ENCODE measurements at places on chromosomes 1 and 21.

DNA sequence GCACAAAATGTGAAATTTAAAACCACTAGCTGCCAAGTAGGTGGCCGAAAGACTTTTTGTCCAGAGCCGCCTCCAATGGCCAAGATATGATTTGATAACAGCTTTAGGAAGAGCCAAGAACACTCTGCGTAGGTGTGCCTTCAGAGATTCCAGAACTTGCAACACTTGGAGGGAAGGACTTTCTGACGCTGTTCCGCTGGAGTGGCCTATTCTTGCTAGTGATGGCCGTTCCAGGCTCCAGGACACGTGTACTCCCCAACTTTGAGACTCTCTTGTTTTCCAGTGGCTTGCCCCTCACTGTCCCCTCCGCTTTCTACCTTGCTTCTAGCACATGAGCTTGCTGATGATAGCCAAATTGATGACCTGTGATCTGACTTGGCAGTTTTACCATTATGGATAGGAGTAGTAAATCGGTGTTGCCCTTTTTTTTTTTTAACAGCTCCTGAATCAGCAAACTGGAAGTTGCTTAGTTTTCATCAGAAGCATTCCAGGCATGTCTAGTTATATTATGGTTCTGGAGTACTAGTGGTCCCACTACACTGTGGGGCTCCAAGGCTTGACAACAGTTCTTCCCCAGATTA is 1.0 kb downstream of the PRDX6 start:
- peak; percentile 68 for DNase-seq

DNA sequence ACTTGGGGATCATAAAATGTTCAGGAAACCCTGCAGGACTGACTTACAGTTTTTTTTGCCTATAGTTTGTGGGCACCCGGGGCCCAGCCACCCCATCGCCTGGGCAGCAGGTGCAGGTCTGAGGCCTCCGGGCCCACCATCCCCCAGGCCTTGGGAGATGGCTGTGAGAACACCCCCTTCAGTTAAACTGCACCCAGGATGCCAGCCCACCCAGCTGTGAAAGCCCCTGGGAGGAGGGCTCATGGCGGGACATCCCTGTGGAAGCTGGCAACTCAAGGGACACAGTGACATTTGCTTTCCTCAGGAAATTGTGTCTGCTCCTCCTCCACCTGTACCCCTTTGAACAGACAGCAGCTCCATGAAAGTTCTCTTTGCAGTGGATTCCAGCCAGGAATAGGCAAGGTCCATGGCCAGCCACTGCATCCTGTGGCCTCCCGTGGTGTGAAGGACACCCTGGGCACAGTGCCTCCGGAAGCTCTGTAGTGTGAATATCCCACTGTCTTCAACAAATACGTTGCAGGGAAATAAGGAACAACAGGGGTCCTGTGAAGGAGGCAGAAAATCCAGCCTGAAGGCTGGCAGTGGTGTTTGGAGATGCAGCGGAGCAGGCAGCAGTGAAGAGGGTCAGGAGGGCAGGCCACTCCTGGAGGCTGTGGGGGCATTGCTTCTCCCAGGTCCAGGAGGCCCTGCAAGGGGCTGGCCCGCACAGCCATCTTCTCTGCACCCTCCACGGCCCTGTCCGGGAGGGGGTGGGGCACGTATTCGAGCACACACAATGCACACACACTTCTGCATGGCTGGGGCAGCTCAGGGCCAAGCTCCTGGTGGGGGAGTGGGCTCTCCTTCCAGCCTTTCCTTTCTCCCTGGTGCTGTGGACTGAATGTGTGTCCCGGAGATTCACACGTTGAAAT is 2.1 kb upstream of the OBSCN start:
- peak; percentile 41 for DNase-seq

- peak; percentile 71 for DNase-seq
Measured at GRCh38 chr1:38834937-38835827, 24.4 kb downstream of the RRAGC start.

DNA sequence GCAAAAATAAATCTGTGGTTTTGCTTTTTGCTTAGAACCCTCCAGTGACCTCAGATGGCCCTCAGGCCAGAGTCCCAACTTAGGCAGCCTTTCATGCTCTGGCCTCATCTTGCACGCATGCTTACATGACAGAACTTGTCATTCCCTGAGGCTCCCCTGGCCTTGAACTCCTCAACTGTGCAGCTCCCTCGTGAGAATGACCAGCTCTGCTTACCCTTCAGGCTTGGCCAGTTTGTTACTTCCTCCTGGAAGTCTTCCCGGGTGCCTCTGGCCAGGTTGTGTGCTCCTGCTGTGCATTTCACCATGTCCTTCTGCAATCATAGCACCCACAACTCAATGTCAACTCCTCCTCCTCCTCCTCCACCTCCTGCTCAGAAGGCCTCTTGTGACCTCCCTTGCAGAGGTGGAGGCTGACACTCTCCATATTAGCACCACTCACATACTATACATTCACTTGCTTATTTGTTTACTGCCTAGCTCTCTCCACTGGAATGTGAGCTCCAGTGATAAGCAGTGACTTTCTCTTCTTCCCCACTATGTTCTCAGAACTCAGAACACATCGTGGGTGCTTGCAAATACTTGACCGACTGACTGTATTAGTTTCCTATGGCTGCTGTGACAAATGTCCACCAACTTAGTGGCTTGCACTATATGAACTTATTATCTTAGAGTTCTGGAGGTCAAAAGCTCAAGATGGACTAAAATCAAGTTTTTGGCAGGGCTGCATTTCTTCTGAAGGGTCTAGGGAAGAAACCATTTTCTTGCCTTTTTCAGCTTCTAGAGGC is 41.9 kb downstream of the RCSD1 start:
- DNase-seq = no peak

All from islet precursor cell (in vitro differentiated cells).